ENCODE measurements at places on chromosomes 4 and X.

DNA sequence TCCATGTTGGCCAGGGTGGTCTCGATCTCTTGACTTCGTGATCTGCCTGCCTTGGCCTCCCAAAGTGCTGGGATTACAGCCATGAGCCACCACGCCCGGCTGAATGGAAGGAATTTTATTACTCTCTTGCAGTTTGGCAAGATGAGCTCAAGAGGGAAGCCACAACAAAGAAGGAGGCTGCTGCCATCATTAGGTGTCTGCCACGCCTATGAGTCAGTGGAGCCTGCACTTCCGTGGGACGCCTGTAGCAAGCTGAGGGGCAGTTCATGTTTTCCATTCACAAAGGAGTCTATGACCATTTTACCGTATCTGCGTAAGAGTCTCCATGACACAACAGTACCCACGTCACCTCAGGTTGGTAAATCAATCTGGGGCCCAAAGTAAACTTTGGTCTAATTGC lies 51.2 kb upstream of the CHRNA9 start:
- DNase-seq, result no peak

DNA sequence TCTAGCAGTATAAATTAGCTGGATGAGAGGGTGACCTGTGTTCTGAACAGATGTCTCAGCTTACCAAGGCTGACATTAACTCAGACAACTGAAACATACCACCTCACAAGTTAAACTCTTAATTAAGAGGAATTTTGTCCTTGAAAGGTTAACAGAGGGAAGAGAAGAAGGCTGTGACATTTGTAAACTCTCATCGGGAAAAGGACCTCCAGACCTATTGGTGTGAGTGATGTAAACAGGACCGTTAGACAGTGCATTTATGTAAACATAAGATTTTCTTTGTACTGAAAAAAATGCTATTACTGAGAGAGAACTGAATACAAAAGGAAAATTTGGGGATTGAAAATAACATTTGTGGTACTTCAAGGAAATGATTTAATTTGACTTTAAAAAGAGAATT lies 308.4 kb upstream of the DIAPH2 start:
- no peak for DNase-seq

DNA sequence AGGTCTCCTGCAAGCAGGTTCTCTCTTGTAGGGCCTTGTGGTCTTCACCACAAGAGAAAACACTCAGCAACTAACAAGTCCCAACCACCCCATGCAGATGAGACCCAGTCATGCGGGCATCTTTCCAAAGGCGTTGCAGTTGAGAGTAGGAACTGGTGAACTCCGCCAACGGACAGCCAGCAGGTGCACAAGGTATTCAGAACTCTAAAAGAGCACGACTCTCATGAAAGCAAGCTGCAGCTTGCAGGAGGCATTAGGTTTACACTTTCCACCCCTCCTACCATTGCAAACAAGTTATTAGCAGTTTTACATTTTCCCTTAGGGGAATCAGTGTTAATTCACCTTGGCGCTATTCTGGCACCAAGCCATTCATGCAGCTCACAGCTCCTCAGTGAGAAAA lies 173.4 kb upstream of the KIT start:
- no peak for DNase-seq

GRCh38 chrX:103201041-103201440 lies 13.9 kb upstream of the BEX4 start:
- DNase-seq, result no peak

DNA sequence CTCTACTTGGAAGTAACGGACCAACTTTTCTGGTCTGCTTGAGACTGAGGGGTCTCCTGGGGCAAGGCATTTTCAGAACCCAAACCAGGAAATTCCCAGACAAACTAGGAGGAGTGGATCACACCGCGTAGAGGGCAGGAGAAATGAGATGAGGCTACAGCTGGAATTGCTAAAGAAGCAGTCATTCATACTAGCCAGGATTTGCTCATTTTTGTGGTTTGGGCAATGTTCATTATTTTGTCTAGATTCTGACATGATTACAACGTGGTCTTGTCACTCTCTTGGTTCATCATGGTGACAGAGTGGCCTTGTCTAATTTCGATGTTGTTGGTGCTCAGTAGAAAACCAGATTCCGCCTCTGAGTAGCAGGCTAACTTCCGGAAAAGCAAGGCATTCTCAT lies 63.2 kb downstream of the BANK1 start:
- DNase-seq, result no peak

- DNase-seq, result no peak
Measured at GRCh38 chr4:169791062-169791461, 33.3 kb upstream of the HPF1 start.

GRCh38 chr4:122710434-122711308 lies 21.8 kb upstream of the BBS12 start:
- DNase-seq, result no peak

DNA sequence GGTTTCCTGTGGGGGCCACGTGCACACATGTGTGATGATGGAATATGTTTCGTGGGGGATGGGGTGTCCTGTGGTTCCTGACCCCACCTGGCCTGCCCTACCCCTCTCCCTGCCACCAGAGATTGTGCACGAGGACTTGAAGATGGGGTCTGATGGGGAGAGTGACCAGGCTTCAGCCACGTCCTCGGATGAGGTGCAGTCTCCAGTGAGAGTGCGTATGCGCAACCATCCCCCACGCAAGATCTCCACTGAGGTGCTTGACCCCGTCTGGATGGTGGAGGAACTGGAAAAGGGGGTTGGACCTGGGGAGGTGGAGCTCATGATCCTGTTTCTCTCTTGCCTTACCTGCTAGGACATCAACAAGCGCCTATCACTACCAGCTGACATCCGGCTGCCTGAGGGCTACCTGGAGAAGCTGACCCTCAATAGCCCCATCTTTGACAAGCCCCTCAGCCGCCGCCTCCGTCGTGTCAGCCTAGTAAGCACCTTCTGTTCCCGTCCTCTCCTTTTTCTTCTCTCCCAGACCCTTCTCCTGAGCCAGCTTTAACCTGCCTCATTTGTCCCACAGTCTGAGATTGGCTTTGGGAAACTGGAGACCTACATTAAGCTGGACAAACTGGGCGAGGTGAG lies 5.9 kb downstream of the CDK16 start:
- no peak for DNase-seq

- DNase-seq, result no peak
Measured at GRCh38 chr4:121411151-121411744, 30.4 kb upstream of the QRFPR start.

DNA sequence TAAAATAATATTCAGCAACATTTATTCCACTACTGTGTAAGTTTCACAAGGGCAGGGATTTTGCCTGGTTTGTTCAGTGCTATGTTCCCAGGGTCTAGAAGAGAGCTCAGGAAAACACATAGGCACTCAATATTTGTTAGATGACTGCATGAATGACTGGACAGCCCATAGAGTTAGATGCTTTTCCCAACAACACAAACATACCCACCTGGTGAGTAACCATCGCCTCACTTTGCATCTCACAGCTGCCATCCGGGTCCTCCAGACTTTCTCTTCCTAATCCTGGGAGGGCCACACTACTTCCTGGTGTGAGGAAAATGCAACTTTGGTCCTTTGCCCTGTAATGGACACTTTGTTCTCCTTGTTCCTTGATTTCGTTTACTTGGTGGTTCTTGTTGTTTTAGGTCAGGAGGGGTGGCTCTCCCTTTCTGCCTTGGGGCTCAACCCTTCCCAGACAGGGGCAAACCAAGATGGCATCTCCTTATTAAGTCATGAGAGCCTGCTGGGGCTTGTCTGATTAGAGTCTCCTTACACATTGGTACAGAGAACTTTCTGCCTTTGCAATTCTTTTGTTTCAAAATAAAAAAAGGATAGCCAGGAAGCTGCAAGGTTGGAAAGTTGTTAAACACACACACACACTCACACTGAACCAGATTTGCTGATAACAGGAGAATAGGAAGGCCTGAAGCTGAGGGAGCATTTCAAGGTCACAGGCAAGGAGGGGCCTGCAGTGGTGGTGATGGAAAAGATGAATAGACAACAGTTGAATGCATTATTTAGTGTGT lies 190.6 kb downstream of the MID1IP1 start:
- DNase-seq, result no peak

DNA sequence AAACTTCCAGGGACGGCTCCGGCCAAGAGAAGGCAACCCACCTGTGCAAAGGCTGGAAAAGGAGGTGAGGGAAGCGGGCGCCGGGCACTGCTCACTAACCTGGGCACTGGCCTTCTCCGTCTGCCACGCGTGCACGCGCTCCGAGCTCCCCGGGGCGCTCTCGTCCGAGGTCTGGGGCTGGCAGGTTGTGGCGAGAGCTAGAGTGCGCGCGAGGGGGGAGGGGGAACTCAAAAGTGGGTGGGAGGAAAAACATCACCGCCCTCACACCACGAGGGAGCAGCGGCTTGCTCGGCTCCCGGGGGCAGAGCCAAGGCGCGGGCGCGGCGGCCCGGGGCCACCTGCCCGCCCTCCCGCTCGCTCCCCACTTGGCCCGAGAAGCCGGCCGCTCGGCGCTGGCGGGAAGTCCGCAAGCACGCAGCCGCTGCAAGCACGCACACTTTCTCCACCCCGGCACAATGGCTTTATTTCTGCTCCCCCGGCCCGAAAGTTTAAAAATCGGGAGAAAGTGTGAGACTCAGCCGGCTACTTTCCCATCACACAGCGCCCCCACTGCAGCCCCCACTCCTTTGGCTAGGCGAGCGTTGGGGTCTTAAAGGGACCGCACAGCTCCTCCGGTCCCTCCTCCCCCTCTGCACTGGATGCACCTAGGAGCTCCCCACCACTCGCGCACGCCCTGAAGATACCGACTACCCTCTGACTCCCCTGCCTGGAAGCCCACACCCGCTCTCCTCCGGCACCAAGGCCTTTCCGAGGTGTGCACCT lies at the start of gene CHRDL1:
Gene CHRDL1, minus strand, starts transcription at position 173 of the 762 bp plus-strand sequence. CDS start 3,636 bp downstream, outside the sequence.
- no peak for DNase-seq

- no peak for DNase-seq
Measured at GRCh38 chr4:156829201-156829873, 142.3 kb downstream of the PDGFC start.

- no peak for DNase-seq
Measured at GRCh38 chrX:35622040-35622439, 176.1 kb upstream of the MAGEB16 start.

GRCh38 chrX:120271218-120271617 lies 20.6 kb downstream of the ZBTB33 start:
- no peak for DNase-seq

DNA sequence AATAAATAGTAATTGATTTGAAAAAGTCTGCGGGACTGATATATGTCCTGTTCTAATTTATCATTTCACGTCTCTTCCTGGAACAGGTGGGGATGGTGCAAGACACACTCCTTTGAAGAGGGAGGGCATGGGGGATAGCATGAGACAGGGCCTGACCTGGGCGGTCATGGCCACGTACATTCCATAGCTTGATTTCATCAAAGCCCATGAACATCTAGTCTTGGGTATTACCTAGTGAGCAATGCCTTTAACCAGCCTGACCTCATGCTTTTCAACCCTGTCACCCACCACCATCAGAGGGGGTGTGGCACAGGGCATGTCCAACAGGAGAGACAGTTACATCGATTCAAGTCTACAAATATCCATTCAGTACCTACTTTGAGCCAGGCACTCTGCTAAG lies 52.3 kb upstream of the HOPX start:
- no peak for DNase-seq

DNA sequence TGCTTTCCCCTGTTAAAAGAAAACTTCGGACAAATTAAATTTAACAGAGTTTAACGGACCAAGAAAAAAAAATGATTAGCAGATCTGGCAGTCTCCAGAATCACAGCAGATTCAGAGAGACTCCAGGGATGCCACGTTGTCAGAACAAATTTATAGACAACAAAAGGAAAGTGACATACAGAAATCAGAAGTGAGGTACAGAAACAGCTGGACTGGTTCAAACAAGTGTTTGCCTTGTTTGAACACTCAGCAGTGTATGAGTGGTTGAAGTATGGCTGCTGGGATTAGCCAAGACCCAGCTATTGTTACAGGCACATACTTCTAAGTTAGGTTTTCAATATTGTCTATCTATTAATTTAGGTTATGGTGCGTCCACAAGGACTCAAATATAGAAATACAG lies 19.1 kb downstream of the PIR start:
- no peak for DNase-seq

- no peak for DNase-seq
Measured at GRCh38 chrX:13295841-13296240, 24.0 kb downstream of the ATXN3L start.

DNA sequence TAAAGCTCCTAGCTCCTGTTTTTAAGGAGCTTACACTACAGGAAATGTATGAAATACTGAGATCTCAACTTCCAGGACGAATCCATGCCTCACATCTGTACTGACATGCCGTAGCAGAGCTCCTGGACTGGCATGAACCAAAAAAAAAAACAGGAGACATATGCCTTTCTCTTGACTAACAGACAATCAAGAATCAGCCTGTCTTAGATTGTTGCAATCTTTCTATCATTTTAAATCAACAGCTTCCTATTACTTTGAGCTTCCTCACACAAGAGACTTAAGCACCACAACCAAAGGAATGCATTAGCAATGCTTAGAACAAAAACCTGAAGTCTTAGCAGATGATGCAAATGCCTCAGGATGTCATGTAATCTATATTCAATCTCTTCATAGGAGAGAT lies 34.7 kb upstream of the AREG start:
- DNase-seq, result no peak

GRCh38 chrX:143854006-143854405 lies 29.9 kb upstream of the UBE2NL start:
- no peak for DNase-seq

- DNase-seq, result no peak
Measured at GRCh38 chr4:31366041-31366440, 645.9 kb downstream of the PCDH7 start.

DNA sequence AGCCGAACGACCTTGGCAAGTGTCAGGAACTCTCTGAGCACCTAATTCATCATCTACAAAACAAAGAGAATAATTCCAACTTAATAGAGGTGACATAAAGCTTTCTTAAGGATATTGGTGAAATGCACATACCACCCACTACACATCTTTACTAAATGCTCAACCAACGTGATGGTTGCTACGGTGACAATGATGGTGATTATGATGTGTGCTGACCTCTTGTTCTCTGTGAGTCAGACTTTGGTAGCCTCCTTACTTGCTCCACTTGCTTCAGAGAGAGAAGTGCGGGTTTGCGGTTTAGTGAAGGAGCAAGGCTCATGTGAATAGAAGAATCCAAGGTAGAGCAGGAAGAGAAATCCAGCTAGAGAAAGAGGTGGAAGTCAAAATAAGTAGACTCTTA lies 52.8 kb upstream of the CLNK start:
- no peak for DNase-seq

DNA sequence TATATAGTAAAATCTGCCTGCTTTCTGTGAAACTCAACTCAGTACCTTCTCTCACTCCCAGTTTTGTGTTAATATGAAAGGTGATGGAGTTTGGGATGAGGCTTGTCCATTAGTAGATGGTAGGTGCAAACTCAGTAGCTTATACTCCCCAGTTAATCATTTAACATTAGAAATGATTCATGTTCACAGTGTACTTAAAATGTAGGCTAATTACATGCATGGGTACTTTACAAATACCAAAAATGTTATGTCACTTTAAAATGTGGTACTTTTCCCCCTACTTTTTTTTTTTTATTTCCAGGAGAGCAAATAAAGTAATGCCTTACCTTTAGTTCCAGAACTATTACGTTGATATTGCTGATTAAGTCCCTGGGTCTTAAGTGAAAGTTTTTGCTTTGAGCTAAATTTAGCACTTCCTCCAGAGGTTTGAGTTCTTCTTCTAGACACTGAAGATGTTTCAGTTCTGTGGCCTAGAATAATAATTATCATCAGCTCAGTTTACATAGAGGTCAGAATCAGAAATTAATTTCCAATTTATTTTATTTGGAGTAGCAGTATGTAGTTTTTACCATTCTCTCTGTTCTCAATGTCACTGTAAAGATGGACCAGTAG lies 3.0 kb downstream of the IL2 start:
- DNase-seq, result no peak

GRCh38 chrX:73765776-73766430 lies 202.9 kb downstream of the CHIC1 start:
- no peak for DNase-seq

- DNase-seq, result no peak
Measured at GRCh38 chr4:37008199-37008598, 236.3 kb upstream of the NWD2 start.
